ENCODE measurements at places on chromosomes 1 and 21.

DNA sequence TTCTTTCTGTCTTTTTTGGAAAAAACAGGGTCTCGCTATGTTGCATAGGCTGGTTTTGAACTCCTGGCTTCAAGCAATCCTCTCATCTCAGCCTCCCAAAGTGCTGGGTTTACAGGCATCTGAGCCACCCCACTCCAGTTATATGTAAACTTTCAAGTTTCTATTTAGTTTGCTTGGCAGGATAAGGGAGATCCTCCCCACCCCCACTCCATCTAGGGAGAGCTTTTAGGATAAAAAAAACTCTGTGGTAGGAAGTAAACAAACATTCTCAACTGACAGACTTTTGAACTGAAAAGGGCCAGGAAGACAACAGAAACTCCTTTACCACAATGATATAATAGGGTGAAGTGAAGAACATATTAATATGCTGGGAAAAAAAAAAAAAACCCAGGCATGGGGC, 41.0 kb upstream of the ZNF326 start:
- no peak for DNase-seq

GRCh38 chr1:225815526-225816178, 5.7 kb downstream of the EPHX1 start:
- no peak for DNase-seq

- no peak for DNase-seq
Measured at GRCh38 chr1:115782571-115783281, 14.2 kb upstream of the CASQ2 start.

GRCh38 chr1:47694011-47694890, 256.4 kb downstream of the FOXD2 start:
- DNase-seq = no peak

- no peak for DNase-seq
Measured at GRCh38 chr21:14306126-14306907, 76.6 kb downstream of the HSPA13 start.

DNA sequence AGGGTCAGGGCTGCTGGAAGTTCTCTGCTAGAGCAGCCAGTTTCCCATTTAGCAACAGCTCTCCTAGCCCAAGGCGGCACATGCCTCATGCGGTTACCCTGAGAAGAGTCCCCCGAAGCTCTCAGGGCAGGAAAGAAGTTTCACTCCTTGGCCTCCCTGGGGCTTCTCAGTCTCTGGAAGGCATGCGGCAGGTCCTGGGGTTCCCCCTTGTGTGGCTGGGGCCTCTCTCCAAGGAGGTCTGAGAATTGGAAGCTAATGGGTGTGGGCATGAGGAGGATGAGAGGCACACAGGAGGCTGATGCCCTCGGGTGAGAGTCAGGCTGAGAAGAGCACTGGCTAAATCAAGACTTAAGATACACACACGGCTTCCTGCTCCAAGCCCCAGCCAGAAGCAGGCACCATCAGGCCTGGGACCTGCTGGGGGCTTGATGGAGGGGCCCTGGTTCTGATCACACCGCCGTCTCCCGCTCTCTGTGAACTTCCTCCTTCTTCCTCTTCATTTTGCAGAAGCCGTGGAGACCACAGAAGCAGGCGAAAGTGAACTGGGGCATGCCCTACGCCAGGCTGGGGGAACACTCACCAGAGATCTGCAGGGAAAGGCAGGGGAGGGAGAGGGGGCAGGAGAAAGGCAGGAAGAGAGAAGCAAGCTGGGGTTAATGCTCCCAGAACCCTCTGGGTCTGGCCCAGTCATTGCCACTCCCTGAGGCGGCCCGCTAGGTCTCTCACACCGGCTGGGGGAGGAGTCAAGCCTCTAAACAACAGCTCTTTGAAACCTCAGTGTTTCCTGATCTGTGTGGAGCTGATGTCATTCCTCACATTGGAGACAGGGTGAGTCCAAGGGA, 15.1 kb downstream of the BLACAT1 start:
- peak; percentile 39 for DNase-seq

DNA sequence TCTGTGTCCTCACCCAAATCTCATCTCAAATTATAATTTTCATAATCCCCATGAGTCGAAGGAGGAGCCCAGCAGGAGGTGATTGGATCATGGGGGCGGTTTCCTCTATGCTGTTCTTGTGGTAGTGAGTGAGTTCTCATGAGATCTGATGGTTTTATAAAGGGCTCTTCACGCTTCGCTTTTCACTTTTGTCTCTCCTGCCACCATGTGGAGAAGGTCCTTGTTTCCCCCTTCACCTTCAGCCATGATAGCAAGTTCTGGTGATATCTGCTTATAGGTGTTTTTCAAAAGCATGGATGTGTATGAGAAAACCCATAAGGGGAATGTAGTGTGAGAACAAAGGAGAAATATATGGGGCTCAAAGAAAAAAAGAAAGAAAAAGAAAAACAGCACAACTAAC, 405.9 kb upstream of the RGS18 start:
- no peak for DNase-seq

DNA sequence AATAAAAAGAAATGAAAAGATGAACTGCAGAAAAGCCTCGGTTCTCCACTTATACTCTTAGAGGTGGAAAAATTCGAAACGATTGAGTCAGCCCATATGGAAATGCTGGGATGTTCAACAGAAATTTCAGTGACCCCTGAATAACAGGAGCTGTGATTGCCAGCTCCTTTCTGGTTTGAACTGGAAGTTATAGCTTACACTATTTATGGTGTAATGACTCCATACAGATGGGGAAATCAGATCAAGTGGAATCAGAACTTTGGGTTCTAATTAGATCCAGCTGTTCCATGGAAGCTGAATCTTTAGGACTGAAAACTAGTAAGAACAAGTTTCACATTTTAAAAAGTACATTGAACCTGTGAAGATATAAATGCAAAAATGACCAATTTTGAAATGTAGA, 569.3 kb upstream of the ZRANB2 start:
- DNase-seq = no peak

- no peak for DNase-seq
Measured at GRCh38 chr21:22164912-22165311, 1166.7 kb downstream of the NCAM2 start.

DNA sequence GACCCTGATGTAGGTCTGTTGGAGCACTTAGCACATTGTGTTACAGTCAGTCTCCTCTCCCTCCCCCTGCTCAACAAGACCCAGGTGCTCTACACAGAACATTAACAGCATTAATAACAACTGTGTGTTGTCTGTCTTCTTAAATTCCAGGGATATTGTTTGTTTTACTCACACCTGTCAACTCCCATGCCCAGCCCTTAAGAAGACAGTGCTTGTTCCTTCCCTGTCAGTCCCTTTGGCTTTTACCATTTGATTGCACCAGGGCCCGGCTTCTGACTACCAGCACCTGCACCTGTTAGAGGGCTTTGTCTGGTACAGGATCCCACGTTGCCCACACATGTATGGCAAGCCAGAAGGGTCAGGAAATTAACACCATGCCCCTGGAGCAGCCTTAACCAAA, 11.7 kb downstream of the RIMKLA start:
- DNase-seq = no peak

GRCh38 chr1:109312246-109312645, 5.4 kb upstream of the MYBPHL start:
- no peak for DNase-seq

- DNase-seq = no peak
Measured at GRCh38 chr21:32359719-32360260, 33.0 kb downstream of the URB1 start.

DNA sequence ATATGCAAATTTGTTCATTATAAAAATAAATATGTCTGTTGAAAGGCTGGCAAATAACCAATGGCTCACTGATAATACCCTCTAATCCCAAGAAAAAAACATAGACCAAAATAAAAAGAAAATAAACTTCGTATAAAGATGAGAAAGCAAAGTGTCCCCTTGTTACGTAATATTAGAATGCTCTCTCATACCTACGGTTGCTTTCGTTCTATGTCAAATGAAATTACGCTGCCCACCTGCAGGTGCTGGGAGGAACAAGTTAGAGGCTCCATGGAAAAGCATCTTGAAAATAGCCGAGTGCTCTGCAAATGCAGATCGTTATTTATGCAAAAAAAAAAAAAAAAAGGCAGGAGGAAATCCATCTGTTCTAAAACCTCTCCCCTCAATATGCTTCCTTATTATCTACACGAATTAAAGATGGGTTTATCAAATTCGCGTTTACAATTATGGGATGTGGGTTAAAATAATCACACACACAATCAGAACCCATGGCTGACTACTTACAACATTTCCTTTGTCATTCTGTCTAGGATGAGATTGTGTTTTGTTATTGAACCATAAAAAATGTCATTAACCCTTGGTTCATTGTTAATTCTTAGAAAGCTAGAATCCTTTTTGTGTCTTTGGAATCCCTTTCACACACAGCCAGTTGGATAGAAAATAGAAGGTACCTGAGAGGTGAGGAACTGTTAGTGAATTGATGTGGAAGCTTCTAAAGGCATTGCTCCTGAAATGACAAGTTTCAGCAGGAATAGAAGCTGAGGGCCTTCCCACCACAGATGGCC, 268.6 kb downstream of the SETD4 start:
- DNase-seq = no peak

DNA sequence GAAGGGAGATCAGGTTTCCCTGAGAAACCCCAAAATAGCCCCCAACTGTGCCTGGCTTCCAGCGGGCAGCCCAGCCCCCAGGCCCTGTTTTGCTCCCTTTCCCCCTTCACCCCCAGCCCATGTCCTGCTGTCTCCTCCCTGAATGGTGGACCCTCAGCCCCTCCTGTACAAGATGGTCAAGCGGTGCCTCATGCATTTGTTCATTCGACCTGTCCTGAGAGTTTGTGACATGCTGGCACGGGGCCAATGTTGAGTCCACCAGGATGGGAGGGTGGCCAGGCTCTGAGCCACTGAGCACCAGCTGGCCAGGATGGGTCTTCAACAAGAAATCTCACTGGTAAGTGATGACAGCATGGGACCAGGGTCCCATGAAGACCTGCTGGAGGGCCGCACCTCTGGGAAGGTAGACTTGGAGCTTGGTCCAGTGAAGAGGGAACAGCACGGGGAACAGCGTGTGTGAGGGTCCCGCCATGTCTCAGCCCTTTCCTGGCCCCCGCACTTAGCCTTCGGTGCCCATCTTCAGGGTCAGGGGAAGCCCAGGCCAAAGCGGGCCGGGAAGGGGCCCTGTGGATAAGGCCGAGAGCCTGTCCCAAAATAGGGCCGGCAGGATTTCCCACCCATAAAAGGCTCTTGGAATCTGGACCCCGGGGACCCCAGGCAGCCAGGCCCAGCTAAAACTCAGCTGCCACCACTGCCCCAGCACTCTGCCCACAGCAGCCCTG, at the start of gene CALML6:
TSS of gene CALML6 (plus strand) at position 290 of the 722 bp plus-strand sequence. CDS start at position 311, 21 bp downstream.
- DNase-seq = no peak

- DNase-seq = no peak
Measured at GRCh38 chr1:16012590-16013219, 5.1 kb downstream of the HSPB7 start.

- no peak for DNase-seq
Measured at GRCh38 chr1:173330149-173330951, 123.2 kb upstream of the TNFSF4 start.

- no peak for DNase-seq
Measured at GRCh38 chr1:110035236-110035752, 870 bp downstream of the STRIP1 start.

DNA sequence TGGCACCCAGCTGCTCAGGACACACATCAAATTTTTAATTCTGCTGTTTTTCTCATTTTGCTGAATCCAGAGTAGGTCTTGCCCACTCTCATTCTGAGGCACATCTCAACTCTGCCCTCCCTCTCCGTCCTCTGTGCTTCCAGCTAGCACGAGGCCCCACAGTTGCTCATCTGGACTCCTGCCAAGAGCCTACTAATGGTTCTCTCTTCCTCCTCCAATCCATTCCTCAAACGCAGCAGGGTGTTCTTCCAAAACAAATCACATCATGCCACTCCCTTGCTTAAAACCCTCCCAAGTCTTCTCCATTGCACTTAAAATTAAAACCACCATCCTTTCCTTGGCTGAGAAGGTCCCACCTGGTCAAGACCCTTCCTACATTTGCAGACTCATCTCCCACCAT, 49.8 kb upstream of the SCAF4 start:
- DNase-seq = no peak

DNA sequence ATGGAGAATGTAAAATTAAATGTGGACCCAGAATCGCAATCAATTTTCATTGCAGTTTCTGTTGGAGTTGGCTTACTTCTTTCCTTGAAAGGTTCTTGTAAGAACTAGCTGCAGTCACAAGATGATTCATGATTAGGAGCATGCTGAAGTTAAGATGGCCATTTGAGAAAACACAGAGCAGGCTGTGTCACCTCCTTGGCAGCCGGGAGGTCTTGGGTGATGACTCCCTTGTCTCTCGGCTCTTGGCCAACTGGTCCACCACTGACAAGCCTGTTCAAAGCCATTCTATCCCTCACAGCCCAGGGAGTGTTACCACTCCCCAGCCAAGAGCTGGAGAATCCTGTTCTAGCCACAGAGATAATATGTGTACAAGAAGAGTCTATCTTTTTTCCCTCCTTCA, 40.6 kb downstream of the OPTC start:
- DNase-seq = no peak

DNA sequence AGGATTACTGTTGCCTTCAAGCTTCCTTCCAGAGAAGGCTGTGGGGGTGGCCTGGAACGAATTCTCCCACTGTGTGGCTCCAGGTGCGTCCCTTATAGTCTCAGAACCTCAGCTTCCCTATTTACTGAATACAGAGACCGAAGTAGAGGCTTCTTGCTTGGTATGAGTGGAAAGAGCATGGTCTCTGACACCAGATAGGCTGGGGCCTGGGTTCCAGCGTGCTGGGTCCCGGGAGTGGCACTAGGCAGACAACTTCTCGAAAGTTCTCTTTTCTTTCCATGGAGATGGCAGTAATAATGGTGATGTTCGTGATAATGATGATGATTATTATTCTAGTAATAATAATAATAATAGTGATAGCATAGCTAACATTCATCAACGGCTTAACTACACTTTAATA, 161.7 kb downstream of the PTPRU start:
- no peak for DNase-seq

- no peak for DNase-seq
Measured at GRCh38 chr1:117683571-117684285, 77.9 kb downstream of the TENT5C start.

DNA sequence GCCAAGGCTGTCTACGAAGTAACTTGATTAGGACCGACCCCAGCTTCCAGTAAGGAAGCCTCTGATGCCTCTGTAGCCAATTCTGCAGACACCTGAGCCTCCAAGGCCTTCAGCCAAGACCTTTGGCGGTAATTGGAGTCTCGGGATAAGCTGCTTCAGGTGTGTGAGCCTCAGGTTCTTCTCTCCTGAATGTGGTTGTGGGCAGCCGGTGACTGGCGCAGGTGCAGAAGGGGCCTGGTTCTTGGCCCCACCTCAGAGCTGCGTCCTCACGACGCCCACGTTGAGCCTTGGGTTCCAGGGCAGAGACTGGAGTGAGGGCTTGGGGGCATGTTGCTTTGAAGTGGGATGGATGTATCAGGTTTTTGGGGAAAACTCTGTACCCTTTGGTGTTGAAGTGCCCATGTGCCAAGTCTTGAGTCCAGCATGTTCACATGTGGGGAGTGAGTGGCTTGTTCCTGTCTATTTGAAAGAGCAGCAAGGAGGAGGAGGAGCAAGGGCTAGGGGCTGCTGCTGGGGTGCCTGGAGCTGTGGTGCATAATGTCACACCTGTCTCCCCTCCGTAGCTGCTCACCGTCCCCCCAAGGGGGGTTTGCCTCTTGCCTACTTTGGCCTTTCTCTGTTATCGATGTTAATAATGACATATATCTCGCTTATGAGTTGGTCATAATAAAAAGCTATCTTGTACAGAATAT, 1.4 kb downstream of the PSEN2 start:
- no peak for DNase-seq

- DNase-seq = no peak
Measured at GRCh38 chr1:23389837-23390321, 20.2 kb upstream of the ZNF436 start.
